GF-D8 (cell line): ENCODE measurements at places on chromosomes 7 and 10.

- no peak for DNase-seq
Observed at GRCh38 chr10:53909791-53910190, 891.2 kb downstream of the PCDH15 start.

DNA sequence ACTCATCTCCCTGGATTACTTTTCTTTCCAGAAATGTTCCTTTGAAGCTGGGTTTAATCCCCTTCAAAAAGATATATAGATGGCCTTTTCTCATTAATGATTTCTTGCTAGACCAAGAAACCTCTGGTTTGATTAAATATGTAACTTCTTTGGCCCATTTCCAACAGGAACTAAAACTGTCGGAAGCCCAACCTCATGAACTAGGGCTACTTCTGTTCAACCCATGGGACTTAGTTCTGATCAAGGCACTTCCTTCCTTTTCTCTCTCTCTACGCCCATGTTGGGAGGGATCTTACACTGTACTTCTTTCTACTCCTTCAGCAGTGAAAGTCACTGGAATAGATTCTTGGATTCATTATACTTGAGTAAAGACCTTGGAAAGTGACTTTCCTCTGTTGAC, 83.6 kb downstream of the TMEM106B start:
- peak; percentile 8 for DNase-seq

- DNase-seq, result no peak
Observed at GRCh38 chr10:44981172-44982113, 2.8 kb upstream of the DEPP1 start.

DNA sequence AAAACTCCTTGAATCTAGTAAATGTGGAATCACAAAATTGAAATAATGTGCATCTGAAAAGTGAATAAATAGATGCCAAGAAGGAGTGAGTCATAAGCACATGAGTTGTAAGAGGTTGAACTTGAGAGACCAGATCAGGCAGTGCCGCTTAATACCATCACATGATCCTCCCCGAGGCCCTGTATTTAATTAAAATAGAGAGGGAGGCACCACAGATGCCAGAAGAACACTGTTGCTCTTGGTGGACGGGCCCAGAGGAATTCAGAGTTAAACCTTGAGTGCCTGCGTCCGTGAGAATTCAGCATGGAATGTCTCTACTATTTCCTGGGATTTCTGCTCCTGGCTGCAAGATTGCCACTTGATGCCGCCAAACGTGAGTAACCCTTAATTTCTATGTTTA, at the start of gene GPNMB:
Gene GPNMB (plus strand): TSS at position 221 of the 400 bp plus-strand sequence. CDS start 83 bp downstream, at position 304.
- DNase-seq, result no peak

DNA sequence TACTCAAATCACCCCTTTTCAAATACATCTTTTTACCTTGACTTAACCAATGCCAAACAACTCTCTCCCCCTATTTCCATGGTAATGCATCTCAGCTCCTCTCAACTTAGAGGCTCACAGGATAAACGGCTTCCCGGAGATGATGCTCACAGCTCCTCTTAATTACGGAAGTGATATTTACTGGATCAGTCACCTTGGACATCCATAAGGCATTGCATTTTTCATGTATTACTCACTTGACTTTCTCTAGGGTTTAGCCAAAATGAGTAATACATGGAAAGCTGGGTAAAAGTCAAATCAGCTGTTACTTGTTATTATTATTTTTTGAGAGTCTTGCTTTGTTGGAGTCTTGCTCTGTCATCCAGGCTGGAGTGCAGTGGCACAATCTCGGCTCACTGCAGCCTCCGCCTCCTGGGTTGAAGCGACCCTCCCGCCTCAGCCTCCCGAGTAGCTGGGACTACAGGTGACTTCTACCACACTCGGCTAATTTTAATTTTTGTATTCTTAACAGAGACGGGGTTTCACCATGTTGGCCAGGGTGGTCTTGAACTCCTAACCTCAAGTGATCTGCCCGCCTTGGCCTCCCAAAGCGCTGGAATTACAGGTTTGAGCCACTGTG, 73.3 kb upstream of the RHEB start:
- no peak for DNase-seq

DNA sequence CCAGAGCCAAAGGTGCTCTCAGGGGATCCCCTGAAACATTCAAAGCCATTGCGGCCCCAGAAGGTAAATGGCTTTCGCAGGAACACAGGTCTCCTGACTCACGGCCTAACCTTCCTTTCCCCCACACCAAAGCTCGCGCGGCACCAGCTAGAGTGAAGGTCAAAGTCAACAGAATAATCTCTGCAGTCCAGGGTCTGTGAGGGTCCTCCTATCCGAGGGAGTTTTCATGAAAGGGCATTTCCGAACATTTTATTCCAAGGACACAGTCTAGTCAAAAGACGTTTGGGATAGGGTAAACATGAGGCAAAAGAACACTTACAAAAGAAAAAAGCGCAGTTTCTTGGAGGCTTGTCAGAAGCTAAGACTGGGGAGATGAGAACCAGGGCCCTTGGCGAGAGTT, 559 bp upstream of the STEAP2 start:
- no peak for DNase-seq

DNA sequence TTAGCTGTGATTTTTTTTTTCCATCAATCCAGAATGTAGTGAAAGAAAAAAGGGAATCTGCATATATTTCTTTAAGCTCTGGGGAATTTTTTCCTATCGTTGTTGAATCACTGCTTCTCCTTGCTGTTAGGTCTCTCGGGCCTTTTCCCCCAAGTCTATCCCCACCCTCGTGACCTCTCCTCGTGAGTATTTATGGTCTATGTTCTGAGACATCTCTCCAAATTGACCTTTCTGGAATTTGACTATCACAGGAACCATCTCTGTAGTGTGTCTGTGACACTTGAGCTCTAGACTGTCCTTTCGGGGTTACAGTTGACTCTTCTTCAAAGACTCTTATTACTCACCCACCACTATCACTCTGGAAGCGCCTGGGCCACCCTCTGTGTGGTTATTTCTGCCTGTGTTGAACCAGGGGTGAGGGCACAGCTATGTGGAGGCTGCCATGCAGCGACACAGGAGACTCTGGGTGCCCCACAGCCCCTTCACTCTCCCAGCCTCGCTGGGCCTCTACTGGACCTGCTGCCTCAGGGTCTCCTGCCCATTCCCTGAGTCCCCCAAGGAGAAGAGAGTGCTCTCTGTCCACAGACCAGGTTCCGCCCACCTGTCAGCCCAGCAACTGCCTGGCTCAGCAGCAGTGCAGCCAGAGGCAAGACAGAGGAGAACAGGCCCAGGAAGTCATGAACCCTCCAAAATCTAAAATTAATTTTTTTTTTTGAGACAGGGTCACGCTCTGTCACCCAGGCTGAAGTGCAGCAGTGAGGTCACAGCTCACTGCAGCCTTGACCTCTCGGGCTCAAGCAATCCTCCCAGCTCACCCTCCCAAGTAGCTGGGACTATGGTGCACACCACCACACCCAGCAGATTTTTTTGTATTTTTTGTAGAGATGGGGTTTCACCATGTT, 45.7 kb upstream of the PTPRN2 start:
- no peak for DNase-seq
